ENCODE measurements at places on chromosomes 4 and X. TPM values are rescaled to one million over a fixed set of nuclear protein-coding genes. Genes with fewer than 3 reads are reported as not detected.

The TLR1 gene
- 10.3 TPM for total RNA-seq

The GPC3 gene
- 15.5 TPM for total RNA-seq

The REPS2 gene
- total RNA-seq: 10.8 TPM

The FRAS1 gene
- 8.8 TPM for total RNA-seq

The TBC1D19 gene
- 10.8 TPM for total RNA-seq

The TRMT44 gene
- 19.2 TPM for total RNA-seq

The POU3F4 gene
- not detected for total RNA-seq

DNA sequence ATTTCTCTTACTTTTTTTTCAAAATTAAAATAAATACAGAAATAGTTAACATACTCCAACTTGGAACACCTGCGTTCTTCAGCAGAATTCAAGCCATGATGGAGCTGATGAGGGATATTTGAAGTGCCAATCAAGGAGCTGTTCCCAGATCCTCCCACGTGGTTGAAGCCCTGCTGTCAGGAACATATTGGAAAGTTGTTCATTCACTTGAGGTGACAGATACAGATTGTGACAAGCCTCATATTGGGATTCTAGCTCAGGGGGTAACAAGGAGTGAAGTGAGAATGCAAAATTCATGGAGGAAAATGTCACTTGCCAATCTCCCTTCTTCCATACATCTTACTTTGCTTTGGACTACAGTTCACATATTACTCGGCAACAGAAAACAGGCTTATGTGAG, 2670.8 kb downstream of the PCDH7 start:
- H3K4me1 ChIP-seq: no peaks in the 10 kb centered on the region
- no peak overlapping the region for H3K4me3 ChIP-seq
- no peak overlapping the region for H3K27ac ChIP-seq
- no peak for DNase-seq

DNA sequence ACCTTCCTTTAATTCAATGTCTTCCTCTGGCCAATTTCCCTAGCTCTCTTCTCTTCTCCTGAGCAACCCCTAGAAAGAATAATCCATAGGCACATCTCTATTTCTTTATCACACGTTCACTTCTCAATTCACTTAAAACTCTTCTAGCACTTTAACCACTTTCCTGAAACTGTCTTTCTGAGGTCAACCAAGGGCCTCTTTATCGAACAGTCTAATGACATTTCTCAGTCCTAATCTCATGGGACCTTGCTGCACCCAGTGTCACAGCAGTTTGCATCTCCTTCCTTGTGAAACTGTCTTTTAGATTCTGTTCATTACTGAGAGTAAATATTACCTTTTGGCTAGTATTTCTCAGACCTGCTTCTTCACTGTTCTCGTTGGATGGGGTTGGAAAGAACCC, 285.3 kb upstream of the RASGEF1B start:
- H3K27me3 ChIP-seq: no peaks in the 10 kb centered on the region
- no peak overlapping the region for H3K4me3 ChIP-seq
- no peaks in the 10 kb centered on the region for H3K4me1 ChIP-seq
- DNase-seq: no peak
- no peak overlapping the region for H3K27ac ChIP-seq
- H3K36me3 ChIP-seq: no peaks in the 10 kb centered on the region

DNA sequence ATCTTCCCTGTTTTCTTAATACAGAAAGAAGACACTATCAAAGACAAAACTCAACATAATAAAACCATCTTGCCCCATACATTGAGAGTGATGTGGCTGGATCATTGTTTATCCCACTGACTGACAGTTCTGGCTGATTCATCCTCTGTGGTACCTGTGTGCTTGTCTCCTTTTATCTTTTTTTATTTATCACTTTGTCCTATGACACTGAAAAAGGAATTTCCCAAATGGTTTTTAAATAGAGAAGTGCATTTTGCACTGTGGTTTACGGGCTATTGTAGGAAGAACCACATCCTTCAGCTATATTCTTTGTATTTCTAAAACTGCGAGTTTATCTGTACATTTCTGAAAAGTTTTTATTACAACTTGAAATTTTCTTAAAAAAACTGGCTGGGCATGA, 15.0 kb downstream of the TTC29 start:
- H3K27me3 ChIP-seq: no peaks in the 10 kb centered on the region
- no peak for DNase-seq
- H3K4me3 ChIP-seq: no peak overlapping the region
- no peak overlapping the region for H3K27ac ChIP-seq
- no peaks in the 10 kb centered on the region for H3K36me3 ChIP-seq

- H3K36me3 ChIP-seq: no peaks in the 10 kb centered on the region
- no peak overlapping the region for H3K27ac ChIP-seq
- no peak overlapping the region for H3K4me3 ChIP-seq
- no peak for DNase-seq
- no peaks in the 10 kb centered on the region for H3K27me3 ChIP-seq
- no peaks in the 10 kb centered on the region for H3K4me1 ChIP-seq
These were observed 15.1 kb upstream of the GK start for GRCh38 chrX:30637874-30638815.

DNA sequence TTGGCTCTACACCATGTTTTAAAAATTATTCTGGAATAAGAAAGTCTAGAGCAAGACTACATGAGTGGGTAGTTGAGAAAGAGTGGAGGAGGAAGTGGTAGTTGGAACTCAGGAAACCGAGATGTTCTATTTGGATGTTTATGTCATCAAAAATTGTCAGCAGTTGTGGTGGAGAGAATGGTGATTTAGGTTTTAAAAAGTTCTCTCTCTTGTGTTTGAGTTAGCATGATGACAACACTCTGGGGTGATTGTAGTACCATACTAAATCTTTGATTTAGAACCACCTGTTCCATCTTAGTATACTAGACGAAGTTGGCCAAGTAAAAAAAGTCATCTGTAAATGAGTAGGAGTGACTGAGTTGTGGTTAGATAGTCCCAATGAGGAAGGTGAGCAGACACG, 40.7 kb downstream of the KLHL2 start:
- no peak overlapping the region for H3K27ac ChIP-seq
- no peak overlapping the region for H3K4me3 ChIP-seq
- no peaks in the 10 kb centered on the region for H3K36me3 ChIP-seq
- no peaks in the 10 kb centered on the region for H3K27me3 ChIP-seq
- no peak for DNase-seq

GRCh38 chrX:135330706-135331105, 21.4 kb downstream of the ETDC start:
- no peak overlapping the region for H3K27ac ChIP-seq
- no peaks in the 10 kb centered on the region for H3K27me3 ChIP-seq
- no peaks in the 10 kb centered on the region for H3K36me3 ChIP-seq
- H3K4me3 ChIP-seq: no peak overlapping the region
- H3K4me1 ChIP-seq: no peaks in the 10 kb centered on the region

- no peaks in the 10 kb centered on the region for H3K36me3 ChIP-seq
- H3K4me3 ChIP-seq: no peak overlapping the region
- no peaks in the 10 kb centered on the region for H3K4me1 ChIP-seq
- DNase-seq: no peak
- H3K27ac ChIP-seq: no peak overlapping the region
These were observed 169.2 kb upstream of the LEF1 start for GRCh38 chr4:108337923-108338322.

DNA sequence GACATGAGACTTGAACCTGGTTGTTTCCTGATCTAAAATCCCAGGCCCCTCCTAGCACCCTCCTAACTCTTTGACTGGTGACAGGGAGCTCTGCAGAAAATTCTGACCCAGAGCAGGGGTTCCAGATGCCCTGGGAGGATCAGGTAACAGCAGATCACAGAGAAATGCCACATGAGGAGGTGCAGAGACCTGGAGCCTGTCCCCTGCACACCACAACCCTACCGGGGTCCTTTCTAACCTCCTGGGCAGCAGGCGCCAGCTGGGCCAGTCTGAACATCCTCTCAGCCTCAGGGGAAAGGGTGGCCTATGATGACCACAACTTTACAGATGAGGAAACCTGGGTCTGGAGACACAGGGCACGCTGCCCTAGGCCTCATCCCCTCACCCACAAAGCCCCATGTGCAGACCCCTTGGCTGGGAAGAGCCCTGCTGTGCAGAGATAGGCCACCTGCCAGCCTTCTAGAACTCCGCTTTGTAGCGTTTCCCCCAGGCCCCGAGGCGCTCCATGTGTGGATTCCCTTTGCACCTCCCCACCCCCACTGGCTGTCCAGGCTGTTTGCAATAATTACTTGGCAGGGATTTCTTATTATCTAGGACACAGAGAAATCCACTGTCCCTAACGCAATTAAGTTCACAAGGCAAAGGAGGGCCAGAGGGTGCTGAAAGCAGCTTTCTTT, 36.5 kb downstream of the WDR1 start:
- peaks cover 100% of the 10 kb centered on the region for H3K36me3 ChIP-seq
- H3K4me1 ChIP-seq: no peaks in the 10 kb centered on the region
- no peak for DNase-seq
- no peak overlapping the region for H3K4me3 ChIP-seq

DNA sequence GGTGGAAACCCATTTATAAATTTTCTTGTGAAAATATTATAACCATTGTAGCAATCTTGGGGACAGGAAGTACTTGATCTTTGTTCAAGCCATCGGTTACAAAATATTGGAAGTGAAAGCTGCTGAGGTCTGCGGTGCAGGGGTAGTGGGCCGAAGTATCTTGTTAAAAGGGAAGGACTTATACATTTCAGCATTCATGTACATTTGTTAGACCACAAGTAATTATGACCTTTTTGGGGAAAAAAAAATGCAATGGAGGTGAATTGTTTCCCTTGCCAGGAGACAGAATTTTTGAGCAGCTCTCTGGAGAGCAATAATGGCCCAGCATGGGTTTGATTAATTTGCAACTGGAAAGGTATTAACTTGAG, 121.3 kb downstream of the EGF start:
- no peaks in the 10 kb centered on the region for H3K4me1 ChIP-seq
- no peaks in the 10 kb centered on the region for H3K36me3 ChIP-seq
- no peaks in the 10 kb centered on the region for H3K27me3 ChIP-seq
- DNase-seq: no peak
- no peak overlapping the region for H3K27ac ChIP-seq

GRCh38 chrX:66602381-66602938, 36.4 kb downstream of the EDA2R start:
- no peaks in the 10 kb centered on the region for H3K4me1 ChIP-seq
- no peak overlapping the region for H3K27ac ChIP-seq
- H3K36me3 ChIP-seq: peaks cover 5% of the 10 kb centered on the region
- no peak overlapping the region for H3K4me3 ChIP-seq

DNA sequence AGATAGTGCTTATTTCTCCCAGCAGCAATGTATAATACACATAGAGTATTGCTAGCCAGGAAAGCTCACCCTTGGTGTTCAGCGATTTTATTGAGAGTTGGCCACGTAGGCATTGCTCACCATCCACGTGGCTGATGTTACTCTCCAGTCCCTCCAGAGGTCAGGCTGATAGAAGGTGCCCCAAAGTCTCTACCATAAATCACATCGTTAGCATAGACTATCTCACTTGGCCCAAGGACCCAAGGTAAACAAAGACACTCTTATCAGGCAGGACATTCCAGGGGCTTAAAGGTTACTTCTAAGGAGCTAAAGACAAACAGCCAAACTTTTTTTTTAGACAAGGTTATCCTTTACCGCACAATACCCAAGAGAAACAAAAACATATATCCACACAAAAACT, 30.3 kb upstream of the RGN start:
- no peaks in the 10 kb centered on the region for H3K4me1 ChIP-seq
- no peak overlapping the region for H3K4me3 ChIP-seq
- H3K27ac ChIP-seq: no peak overlapping the region
- H3K27me3 ChIP-seq: no peaks in the 10 kb centered on the region
- DNase-seq: no peak

DNA sequence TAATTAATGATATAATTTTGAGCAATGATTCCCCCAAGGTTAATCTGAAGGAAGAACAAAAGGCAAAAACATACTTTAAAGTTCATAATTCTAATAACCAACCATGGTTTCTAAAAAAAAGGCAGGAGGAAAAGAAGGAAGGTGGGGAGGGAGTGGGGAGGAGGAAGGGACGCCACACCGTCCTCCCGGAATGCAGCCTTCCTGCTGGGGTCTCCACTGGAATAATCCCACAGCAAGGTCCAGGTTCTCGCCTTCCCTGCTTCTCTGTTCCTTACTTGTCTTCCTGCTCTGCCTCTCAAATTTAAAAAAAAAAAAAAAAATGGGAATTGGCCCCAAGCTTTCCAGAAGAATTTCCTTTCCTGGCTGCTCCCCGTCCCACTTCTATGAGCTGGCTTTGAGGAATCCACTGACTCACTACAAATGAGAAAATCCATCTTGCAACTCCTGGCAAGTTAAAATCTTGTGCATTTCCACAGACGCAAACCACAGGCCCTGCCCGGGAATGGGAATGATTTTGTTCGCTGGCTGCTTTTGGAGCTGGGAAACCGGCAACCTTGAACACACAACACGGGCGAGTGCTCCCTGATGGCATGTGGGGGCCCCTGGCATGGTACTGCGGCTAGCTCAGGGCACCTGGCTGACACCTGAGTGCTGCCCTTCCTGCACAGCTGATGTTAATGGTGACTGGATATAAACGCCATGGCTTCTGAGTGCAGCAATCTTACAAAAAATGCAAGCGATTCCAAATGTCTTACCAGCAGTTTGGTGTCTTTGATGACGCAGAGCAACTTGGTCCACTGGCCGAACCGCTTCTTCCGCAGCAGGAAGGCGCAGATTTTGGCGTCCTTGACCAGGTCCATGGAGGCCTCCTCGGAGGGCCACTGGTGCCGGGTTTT, 97.0 kb downstream of the AFAP1 start:
- H3K27ac ChIP-seq: peak overlapping the region; percentile 92
- H3K36me3 ChIP-seq: peaks cover 4% of the 10 kb centered on the region
- H3K4me3 ChIP-seq: no peak overlapping the region
- no peaks in the 10 kb centered on the region for H3K27me3 ChIP-seq

DNA sequence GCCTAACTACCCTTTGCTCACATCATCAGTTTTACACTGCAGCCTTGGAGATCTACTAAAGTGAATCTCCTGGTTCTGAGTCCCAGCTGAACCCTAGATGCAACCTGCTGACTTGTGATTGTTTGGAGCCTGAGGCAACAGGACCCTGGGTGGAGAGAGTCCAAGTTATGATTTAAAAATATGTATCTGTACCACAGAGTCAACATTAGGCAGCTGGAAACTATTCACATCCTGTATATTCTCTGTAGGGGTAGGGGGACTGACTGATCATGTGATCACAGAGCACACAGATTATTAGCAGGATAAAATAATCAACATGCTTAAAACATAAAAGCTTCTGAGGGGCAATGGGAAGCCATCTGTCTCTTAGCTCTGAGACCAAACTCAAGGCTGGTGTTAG, 52.1 kb downstream of the CT47B1 start:
- no peaks in the 10 kb centered on the region for H3K27me3 ChIP-seq
- no peak overlapping the region for H3K4me3 ChIP-seq
- no peaks in the 10 kb centered on the region for H3K36me3 ChIP-seq
- no peak overlapping the region for H3K27ac ChIP-seq
- H3K4me1 ChIP-seq: no peaks in the 10 kb centered on the region

GRCh38 chr4:69835766-69836165, 24.2 kb downstream of the SULT1E1 start:
- no peaks in the 10 kb centered on the region for H3K27me3 ChIP-seq
- DNase-seq: no peak
- no peaks in the 10 kb centered on the region for H3K36me3 ChIP-seq
- no peak overlapping the region for H3K27ac ChIP-seq
- no peak overlapping the region for H3K4me3 ChIP-seq

GRCh38 chrX:45035071-45035470, 162.1 kb downstream of the KDM6A start:
- peaks cover 5% of the 10 kb centered on the region for H3K36me3 ChIP-seq
- H3K27me3 ChIP-seq: no peaks in the 10 kb centered on the region
- H3K4me1 ChIP-seq: peaks cover 5% of the 10 kb centered on the region
- H3K27ac ChIP-seq: no peak overlapping the region
- DNase-seq: no peak

GRCh38 chr4:118774989-118775388, 60.9 kb downstream of the SEC24D start:
- DNase-seq: no peak
- peak overlapping the region; percentile 46 for H3K27ac ChIP-seq
- no peaks in the 10 kb centered on the region for H3K27me3 ChIP-seq

Measured in vagina (tissue), 2 donors.